ENCODE measurements at places on chromosomes 7 and 10.

GRCh38 chr7:24508316-24508715 lies 64.9 kb upstream of the PALS2 start:
- DNase-seq: no peak

DNA sequence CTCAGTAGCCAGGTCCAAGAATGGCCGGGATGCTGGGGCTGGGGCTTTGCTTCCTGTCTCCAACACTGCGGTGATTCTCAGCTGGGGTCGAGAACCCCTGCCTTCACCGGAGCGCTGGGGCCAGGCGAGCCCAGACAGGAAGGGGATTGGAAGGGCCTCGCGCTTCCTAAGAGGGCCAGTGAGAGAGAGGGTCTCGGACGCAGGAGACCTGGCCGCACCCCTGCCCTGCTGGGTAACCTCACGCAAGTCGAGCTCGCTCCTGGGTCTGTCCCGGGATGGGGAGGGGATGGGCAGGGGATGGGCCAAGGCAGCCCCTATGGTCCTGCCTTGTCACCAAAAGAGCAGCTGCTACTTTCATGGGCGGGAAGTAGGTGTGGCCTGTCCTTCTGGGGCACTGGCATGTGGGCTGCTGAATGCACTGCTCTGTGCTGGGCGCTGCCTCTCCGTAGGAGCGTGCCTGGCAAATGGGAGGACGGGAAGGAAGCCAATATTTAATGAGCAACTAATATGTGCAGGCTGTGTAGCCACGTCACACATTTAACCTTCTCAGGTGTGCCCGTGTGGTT lies 20.0 kb downstream of the KCNK18 start:
- DNase-seq: no peak

DNA sequence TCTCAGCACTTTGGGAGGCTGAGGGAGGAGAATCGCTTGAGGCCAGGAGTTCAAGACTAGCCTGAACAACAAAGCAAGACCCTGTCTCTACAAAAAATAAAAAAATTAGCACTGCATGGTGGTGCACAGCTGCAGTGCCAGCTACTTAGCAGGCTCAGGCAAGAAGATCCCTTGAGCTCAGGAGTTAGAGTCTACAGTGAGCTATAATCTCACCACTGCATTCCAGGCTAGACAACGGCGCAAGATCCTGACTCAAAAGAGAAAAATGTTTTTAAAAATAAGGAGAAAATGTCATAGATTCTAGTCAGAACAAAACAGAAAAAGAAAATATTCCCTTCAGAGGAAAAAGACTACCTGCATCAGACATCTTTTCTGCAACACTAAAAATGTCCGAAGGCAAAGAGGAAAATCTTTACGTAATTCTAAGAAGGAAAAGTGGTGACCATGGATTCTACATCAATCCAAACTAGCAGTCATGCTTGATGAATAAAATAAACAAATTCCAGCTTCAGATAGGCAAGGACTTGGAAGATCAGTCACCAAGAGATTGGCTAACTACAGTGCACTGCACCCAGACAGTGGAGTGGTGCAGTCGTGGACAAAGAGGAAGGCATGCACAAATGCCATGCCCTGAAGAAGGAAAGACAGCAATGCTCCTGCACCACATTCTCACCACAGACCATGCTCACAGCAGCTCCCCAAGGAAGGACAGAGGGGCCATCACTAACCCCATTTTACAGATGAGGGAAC lies 54.3 kb downstream of the ERCC6 start:
- DNase-seq: no peak

DNA sequence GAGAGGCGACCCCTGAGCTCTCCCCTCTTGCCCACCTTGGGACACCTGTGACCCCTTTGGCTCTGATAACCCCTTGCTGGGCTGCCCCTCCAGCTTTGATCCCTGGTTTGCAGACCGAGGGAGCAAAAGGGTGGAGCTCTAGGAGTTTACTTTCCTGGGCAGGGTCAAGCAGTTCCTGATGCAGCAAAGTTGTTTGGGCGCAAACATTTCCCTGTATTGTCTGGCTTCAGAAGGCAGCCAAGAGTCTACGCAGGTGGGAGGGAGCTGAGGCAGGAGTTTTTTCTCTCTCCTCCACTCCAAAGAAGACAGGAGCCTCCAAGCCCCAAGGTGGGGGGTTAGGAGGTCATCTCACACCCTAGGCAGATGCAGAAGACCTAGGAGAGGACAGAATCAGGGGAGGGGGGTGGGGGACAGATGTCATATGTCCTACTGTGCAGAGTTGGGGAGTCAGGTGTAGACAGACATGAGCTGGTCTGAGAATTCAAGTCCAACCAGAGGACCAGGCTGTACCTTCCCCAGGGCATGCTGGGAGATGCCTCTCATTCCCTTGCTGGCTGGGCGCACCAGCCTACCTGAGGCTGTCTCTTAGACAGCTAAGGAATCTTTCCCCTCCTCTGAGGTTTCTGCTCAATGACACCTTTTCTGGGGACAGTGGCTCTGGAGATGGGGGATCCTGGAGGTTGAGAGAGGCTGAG lies 20.5 kb downstream of the TMEM270 start:
- no peak for DNase-seq

- DNase-seq: no peak
These were observed 94.0 kb downstream of the SLC37A3 start for GRCh38 chr7:140304191-140304799.

GRCh38 chr7:27103489-27104226 lies 1.2 kb upstream of the HOXA2 start:
- no peak for DNase-seq
